ENCODE measurements at places on chromosomes 1 and 21.

- DNase-seq = no peak
Observed at GRCh38 chr1:199909137-199909536, 118.4 kb upstream of the NR5A2 start.

GRCh38 chr1:153441238-153441755 is 19.2 kb downstream of the S100A7 start:
- no peak for DNase-seq

DNA sequence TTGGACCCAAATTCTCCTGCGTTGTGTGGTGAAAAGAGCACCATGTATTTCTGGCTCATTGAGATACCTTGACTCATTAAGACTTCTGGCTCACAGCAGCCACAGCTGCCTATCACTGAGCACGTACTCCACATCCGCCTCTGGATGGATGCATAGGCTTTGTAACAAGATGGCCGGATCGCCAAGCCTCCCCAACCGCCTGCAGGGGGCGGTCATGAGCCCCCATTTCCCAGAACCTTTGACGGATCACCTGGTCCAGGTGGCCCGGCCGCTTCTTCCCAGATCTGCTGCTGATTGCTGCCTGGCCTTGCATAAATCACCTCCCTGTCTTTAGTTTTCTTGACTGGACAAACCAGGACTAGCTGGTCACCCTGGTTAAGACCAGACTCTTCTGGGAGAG is 156.5 kb upstream of the KLHDC7A start:
- DNase-seq = no peak

DNA sequence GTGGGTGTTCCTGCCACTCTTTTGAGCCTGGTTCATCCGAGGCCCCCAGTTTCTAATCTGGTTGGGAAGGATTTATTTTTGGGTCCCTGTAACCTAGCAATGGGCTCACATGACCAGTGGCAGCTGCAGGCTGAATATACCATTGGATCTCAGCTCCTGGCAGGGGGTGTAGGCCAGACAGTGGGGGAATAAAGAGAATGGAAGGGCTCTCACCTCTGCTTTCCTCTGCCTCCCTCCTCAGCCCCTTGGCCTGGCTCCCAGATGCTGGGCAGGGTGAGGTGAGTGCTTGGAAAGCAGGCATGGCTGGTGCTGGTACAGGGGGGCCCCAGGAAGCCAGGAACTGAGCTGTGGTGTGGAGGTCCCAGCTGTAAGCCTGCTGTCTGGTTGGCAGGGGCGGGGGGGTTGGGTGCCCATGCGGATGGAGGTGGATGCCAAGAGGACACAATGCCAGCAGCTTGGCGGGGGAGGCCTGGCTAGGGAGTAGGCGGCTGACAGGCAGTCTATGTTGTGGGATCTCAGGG is 3.6 kb upstream of the GPR61 start:
- no peak for DNase-seq

GRCh38 chr1:32767641-32768040 is 49.5 kb downstream of the YARS1 start:
- no peak for DNase-seq

GRCh38 chr1:167584581-167584980 is 31.0 kb upstream of the CREG1 start:
- no peak for DNase-seq

DNA sequence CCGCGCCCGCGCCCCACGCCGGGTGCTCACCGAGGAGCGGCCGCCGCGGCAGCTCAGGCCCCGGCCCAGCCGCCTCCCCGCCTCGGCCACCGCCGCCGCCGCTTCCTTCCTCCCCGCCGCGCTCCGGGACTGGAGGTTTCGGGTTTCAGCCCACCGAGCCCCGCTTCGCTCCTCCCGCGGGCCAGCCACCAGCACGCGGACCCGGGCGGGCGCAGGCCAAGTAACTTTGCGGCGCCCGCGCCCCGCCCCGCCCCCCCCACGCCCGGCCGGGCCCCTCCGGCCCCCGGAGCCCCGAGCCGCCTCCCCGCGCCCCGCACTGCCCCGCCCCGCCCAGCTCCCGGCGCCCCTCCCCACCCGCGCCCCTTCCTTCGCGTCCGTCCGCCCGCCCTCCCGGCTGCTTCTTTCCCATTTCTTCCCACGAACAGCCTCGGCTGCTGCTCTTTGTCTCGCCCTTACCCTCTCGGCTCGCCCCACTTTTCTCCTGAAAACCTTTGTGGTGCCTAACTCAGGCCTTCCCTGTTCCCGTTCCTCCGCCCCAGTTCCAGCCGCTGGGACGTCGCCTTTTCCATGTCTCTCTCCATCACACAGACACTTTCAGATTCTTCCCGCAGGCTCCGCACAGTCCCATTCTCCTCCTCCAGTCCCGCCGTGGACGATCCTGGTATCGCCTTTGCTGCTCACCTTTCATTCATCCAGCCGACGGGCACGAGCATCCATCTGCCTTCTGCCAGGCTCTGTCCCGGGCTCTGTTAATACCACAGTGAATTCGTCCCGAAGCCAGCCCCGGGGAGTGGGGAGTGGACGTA is at the start of gene GPR161:
Gene GPR161, minus strand, starts transcription at position 222 of the 806 bp plus-strand sequence. CDS start 32,080 bp downstream, outside the sequence.
- no peak for DNase-seq

- DNase-seq = no peak
Observed at GRCh38 chr1:200128944-200129879, 101.7 kb downstream of the NR5A2 start.

GRCh38 chr1:54070171-54070837 is 16.9 kb downstream of the TCEANC2 start:
- no peak for DNase-seq

GRCh38 chr1:4734791-4735190 is 80.4 kb downstream of the AJAP1 start:
- no peak for DNase-seq

GRCh38 chr1:56376188-56376984 is 203.0 kb downstream of the PLPP3 start:
- no peak for DNase-seq

- DNase-seq = no peak
Observed at GRCh38 chr21:22115746-22116145, 1117.5 kb downstream of the NCAM2 start.

GRCh38 chr1:57881639-57882038 is 457.8 kb upstream of the DAB1 start:
- DNase-seq = no peak

- DNase-seq = no peak
Observed at GRCh38 chr1:239816081-239816782, 275.5 kb upstream of the FMN2 start.

- no peak for DNase-seq
Observed at GRCh38 chr1:197402189-197402588, 134.1 kb downstream of the CRB1 start.

GRCh38 chr1:26993237-26994019 is at the start of gene TRNP1:
TRNP1 (plus strand) TSS chr1:26993692; CDS start chr1:26993787, 95 bp downstream.
- DNase-seq = no peak

DNA sequence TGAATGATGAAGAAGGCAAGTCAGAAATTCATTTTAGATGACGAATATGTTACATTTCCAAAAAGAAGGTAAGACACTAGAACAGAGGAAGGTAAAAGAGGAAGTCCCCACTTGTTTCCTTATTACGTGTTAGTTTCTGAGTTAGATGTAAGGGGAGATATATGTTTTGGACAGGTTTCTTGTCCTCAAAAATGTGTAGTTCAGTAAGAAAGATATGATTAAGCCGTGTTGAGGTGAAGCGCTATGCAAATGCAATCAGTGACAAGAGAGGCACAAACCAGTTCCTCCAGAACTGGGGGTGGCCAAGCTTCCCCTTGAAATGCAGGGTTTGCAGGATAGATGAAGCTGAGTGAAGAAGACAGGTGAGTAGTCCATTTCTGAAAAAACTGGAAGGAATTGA is 293.3 kb upstream of the RUNX1 start:
- no peak for DNase-seq

DNA sequence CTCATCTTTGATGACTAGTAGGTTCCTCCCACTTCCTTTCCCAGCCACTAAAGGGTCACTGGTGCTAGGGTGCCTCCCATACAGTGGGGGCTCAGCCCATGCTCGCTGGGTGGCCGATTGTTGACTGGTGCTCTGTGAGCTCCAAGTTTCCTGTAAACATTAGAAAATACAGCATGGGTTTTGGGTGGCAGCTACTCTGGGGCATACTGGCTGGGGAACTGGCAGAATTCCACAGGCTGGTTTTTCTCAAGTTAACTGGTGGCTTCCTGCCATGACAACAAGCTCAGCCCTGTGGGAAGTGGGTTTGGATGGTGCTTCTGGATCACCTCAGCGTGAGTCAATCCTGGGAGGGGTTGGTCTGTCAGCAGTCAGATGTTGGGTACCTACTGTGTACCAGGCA is 28.7 kb upstream of the CRNN start:
- no peak for DNase-seq

- DNase-seq = no peak
Observed at GRCh38 chr1:50195205-50195604, 86.5 kb downstream of the ELAVL4 start.

DNA sequence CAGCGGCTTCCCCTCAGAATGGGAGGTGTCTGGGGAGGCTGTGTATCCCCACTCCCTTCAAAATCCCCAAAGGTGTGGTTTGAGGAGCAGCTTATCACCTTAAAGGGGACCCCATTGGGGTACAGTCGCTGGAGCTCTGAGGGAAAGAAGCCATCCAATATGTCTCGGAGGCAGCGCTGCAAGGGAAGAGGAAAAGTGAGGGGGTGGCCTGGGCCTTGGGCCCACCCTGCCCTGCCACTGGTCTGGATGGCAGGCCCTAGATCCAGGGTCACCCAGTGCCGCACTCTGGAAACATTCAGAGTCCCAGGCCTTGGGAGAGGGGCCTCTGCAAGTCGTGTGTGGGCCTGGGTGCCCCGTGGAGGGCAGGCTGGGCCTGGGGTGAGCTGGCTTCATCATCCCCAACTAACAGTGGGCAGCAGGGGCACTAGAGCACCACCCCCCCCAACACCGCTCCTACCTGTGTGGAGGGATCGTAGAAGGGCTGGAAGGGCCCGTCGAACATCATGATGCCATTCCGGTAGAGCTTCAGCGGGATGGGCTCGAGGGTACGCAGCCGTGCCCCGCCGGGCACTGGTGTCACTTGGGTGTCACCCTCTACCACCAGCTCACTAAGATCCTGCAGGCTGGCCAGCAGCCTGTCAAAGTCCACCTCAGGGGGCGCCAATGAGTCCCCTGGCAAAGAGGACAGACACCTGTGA is 5.6 kb downstream of the SH3BGRL3 start:
- no peak for DNase-seq

DNA sequence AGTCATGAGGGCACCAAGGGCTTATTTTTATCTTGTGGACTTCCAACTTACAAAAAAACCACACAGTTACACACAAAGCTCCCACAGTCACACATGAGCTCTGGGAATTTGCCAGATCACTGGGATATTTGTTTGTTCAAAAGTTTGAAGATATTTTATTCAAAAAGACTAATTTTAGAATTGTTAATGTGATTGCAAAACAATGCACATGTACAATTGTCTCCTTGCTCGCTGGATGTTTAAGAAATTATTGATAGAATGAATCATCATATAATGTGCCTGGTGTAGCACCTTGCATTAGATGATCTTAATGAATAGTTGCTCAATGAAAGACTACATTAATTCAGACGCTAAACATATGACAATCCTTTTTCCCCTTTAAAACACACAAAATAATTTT is 570.3 kb downstream of the LMO4 start:
- DNase-seq = no peak

- no peak for DNase-seq
Observed at GRCh38 chr1:195185321-195185720, 1422.9 kb downstream of the KCNT2 start.

DNA sequence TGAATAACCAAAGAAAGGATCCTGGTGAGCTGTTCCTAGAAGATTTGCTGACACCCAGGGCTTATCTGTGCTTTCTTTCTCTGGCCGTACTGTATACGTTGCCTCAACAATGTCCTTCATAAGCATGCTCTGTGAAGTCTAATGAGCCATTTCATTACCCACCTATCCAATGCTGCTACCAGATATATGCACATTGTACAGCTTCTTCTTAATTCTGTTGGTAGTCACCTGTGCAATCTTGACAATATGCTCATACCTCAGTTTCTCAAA is 731.8 kb upstream of the NCAM2 start:
- DNase-seq = no peak

- no peak for DNase-seq
Observed at GRCh38 chr1:30801771-30802198, 44.2 kb upstream of the LAPTM5 start.

- DNase-seq = no peak
Observed at GRCh38 chr21:35791541-35792325, 268.6 kb downstream of the SETD4 start.

- no peak for DNase-seq
Observed at GRCh38 chr21:35399002-35399530, 350.0 kb upstream of the RUNX1 start.

DNA sequence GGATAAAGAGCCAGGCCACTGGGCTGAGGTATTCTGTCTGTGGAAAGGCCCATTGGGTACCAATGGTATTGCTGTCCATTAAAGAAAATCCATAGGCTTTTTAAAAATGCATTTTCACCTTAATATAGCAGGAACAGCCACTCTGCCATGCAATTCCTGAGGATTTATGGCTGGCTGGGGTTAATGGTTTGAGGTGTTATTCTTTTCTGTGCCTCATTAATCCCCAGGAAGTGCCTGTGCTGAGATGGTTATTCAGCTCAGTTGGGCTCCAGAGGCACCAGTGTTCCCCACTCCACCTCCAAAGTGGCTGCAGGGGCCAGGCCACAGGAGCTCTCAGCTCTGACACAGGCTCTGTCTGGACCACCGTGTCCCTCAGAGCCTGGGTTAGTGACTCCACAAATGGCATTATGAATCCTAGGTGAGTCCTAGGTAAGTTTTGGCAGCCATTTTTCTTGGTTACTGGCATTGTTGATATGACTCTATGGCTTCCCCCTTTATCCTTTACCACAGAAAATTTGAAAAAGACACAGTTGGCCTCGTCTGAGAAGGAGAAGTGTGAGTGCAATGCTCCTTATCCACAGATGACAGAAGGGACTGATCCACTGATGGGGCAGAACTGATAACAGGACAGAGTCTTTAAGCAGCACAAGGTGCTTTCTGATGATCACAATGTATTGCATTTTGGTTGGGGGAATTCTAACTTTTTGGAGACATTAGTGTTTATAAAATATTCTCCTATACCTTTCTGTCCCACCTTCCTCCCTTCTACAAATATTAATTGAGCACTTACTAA is 2.2 kb upstream of the PAPPA2 start:
- DNase-seq = no peak

GRCh38 chr1:155313261-155313660 is 4.6 kb downstream of the FDPS start:
- no peak for DNase-seq

GRCh38 chr1:19411612-19412011 is 73.7 kb downstream of the CAPZB start:
- no peak for DNase-seq

- no peak for DNase-seq
Observed at GRCh38 chr1:209383422-209383821, 200.1 kb upstream of the CAMK1G start.

- DNase-seq = no peak
Observed at GRCh38 chr1:168092566-168093355, 44.0 kb downstream of the GPR161 start.

- no peak for DNase-seq
Observed at GRCh38 chr1:228361314-228362140, 45.1 kb downstream of the TRIM11 start.

GRCh38 chr1:67749844-67750690 is 65.1 kb downstream of the GADD45A start:
- DNase-seq = no peak

- no peak for DNase-seq
Observed at GRCh38 chr1:96253246-96254035, 468.1 kb upstream of the PTBP2 start.
